ENCODE measurements at places on chromosomes 4 and X.

GRCh38 chr4:54109241-54110018 is 9.5 kb downstream of the GSX2 start:
- no peak for DNase-seq

GRCh38 chr4:44660396-44660795 is 9.0 kb upstream of the YIPF7 start:
- DNase-seq: no peak

GRCh38 chrX:30657196-30658161 is 4.3 kb downstream of the GK start:
- no peak for DNase-seq

DNA sequence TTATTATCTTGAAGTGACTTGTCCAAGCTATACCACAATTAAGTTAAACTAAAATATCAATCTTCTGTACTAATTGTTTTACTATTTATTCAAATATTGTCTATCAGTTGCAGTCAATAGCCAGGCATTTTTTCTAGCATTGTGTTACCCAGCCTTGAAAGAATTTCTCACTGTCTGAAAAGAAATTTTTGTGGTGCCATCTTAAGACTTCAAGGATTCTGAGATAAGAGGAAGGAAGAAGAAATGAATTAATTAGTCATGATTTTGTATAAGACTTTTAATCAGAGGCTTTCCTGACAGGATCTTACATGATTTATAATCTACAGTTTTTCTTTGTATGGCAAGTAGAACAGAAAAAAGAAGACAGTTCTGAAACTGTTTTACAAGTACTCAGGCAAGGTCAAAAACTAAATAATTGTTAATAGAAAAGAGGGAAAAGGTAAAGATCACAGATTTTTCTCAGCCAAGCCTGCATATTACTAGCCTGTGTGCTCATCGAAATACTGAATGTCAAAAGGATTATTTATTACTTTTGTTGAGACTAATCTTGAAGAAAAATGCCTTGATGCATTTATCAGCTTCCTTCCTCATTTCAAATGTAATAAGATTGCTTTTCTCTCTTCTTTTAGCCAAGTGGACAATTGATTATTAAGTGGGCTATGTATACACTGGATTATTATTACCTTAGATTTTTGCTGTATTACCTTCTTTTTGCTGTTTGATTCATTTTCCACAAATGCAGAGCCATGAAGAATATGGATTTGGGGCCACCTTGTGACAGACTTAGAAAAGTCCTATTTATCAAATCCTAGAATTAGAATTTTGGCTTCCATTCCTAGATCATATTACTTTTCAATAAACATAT is 53.8 kb downstream of the CXCL1 start:
- DNase-seq: no peak

GRCh38 chr4:130183096-130183495 is 1087.1 kb downstream of the C4orf33 start:
- DNase-seq: no peak

- no peak for DNase-seq
These were observed 63.2 kb upstream of the TNIP3 start for GRCh38 chr4:121227341-121227792.

- DNase-seq: no peak
These were observed 542.7 kb downstream of the FAM133A start for GRCh38 chrX:94216738-94217137.

GRCh38 chr4:5142726-5143125 is 91.4 kb downstream of the STK32B start:
- peak; percentile 63 for DNase-seq

DNA sequence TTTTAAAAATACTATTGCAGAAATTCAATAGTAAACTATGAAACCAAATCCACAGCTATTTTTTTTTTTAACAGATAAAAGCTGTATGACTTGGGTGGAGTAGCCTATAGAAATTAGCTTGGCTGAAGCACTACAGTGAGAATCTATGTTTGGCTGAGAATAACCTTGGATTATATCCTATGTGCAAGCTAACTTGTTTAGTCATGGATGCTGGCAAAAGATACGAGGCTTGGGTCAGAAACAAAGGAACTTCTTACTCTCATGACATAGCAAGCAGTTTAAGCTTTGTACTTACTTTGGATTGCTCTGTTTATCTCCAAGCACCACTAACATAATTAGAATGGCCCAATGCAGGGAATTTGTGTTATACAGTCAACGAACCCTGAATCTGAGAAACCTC is 119.2 kb upstream of the GRID2 start:
- DNase-seq: no peak

GRCh38 chr4:2813446-2814405 is 20.8 kb downstream of the SH3BP2 start:
- no peak for DNase-seq

- DNase-seq: no peak
These were observed 128.9 kb upstream of the TRPC5 start for GRCh38 chrX:112211459-112211858.

- DNase-seq: peak; percentile 4
These were observed 2.7 kb upstream of the TIMP1 start for GRCh38 chrX:47579537-47579936.

DNA sequence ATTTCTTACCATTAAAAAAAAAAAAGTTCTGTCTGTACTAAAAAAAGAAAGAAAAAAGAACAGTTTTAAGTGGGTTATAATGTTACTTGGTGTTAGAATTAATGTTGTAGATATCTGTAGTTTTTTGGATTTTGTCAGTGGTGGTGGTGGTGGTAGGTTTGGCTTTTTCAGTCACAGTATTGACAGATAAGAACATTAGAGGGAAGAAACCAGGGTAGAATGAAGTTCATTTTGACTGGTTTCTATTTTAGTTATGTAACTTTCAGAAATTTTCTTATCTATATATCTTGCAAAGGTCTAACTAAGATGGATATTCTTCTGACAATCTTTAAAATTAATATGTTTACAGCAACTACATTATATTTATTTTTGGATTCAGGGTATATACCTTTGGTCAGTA is 105.4 kb downstream of the FBXW7 start:
- DNase-seq: no peak

- DNase-seq: peak; percentile 23
These were observed 276.8 kb downstream of the FBXW7 start for GRCh38 chr4:152258804-152259708.

GRCh38 chr4:84263415-84263814 is 235.7 kb downstream of the NKX6-1 start:
- no peak for DNase-seq

- peak; percentile 30 for DNase-seq
These were observed 737 bp downstream of the FGF2 start for GRCh38 chr4:122827258-122827878.

DNA sequence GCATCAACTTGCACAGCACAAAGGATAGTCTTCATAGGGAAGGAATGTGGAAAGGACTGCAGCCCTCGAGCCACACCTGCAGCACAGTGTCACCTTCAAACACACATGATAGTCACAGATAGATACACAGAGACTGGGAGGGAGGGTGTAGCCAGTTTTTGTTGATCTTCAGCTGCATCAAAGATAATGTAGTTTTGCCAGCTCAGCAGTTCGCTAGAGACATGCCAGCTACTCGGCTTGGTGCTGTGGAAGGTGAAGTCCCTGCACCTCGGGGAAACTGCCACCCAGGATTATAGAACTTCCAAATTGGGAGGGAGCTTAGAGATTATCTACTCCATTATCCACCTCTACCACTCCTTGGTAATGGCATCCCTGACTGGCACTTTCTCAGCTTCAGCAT is 92.9 kb upstream of the PAK3 start:
- no peak for DNase-seq
